Femur (tissue), 1 donor: ENCODE measurements at places on chromosomes 6 and 20.

DNA sequence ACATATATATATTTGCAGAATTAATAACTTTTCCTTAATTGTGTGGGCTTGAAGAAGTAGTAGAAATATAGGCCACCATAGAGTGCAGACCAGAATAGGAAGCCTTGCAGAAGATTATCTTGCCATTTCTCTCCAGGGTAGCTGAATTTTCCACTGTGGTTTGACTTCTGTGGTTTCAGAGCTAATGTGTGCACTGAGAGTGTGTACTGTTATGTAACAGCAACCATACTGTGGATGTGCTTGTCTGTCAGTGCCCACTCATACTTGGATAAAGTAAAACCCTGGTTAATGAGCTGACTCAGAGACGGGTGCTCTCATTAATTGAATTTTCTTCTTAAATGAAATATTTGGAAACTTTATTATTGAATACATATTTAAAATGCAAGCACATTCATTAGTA, 57.2 kb downstream of the CEP43 start:
- DNase-seq = no peak

DNA sequence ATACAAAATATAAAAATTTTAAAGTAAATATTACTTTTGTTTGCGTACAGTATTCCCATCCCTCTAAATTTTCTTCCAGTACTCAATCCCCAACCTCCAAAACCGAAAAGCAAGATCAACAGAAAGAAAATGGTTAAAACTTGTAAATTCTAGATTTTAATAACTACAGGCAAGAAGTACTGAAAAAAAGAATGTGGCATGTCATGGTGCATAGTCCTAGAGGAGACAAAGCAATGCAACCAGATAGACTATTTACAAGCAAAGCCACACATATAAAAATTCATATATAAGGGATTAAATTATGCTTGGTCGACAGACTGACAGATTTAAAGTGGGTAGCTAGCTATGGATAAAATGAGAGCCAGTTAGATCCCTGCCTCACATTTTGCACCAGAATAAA, 56.5 kb upstream of the HFE start:
- no peak for DNase-seq

GRCh38 chr6:162290846-162291465, 436.6 kb downstream of the PRKN start:
- DNase-seq = peak; percentile 47

DNA sequence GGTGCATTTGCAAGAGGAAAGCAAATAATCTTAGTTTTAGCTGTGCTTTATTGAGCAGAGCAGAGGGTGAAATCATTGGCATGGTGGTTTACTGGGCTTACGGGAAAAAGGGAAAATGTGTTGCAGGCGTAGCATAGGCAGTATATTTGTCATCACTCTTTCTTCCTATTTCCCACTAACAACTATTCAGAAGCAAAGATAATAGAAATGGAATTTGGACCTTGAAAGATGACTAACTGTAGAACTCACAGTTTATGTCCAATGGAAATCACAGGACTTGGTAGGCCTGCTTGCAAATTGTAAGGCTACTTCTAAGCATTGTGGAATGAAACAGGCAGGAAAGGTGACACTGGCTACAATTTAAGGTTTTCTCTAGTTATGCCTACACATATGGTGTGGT, 611.9 kb upstream of the MAN1A1 start:
- no peak for DNase-seq

GRCh38 chr20:36866681-36867495, 9.1 kb upstream of the TLDC2 start:
- DNase-seq = no peak

DNA sequence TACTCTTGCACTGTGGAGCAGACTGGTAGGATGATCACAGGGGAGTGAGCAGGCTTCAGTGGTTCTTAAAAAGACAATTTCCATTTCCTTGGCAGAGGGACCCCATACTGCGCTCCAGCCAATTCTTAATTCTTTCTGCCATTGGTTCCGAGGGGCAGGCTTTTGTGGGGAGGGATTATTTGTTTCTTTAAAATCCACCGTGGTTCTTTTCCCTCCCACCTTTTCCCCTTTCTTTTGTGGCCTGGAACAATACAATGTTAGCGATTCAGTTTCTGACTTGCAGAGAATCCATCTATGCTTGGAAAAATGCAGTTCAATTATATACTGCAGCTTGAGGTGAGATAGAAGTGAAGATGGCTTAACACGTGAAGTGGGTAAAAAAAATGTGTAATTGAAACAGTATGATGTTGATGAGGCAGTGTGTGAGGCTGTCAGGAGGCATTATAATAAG, 379.0 kb upstream of the FLRT3 start:
- no peak for DNase-seq

DNA sequence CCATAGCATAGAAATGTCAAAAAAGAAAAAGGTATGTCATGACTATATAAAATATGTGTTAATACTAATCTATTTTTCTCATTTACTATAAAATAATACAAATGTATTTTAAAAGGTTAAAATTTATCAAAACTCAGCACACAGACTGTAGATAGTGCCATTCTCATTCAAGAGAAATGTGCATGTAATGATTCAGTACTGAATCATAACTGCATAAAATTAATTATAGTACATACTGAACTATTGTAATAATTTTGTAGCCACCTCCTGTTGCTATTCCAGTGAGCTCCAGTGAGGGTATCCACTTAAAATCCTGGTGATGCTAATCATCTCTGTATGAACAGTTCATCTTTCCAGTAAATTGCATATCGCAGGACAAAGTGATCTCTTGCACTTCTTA, 82.8 kb downstream of the HMGCLL1 start:
- DNase-seq = no peak

GRCh38 chr20:57895161-57895855, 185.5 kb upstream of the PMEPA1 start:
- no peak for DNase-seq

DNA sequence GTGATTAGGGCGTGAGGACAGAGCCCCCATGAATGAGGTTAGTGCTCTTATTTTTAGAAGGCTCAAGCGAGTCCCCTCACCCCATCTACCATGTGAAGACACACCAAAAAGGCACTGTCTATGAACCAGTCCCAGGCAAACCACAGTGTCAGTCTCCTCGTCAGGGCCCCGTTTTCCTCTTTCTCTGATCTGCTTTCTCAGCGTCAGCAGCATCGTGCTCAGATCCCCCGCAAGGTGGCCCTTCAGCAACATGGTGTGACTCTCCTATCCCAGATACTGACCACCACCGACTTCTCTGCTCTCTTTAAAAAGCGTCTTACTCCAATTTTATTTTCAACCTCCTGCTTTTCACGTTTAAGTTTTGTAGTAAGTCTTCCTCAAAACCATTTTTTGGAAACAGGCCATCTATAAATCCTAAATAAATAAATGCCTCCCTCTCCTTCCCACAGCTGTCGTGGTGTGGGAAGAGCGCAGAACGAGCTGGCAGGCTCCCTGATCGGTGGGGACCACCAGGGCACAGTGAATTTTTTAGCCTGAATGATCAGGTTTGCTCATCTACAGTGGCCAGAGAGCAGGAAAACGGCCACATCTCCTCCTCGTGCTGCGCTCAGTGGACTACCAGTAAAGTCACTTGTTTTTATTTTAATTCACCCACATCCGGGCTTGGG, 113.1 kb downstream of the BMP7 start:
- DNase-seq = no peak
